ENCODE measurements at places on chromosomes 5 and 9. TPM values are rescaled to one million over a fixed set of nuclear protein-coding genes. Genes with fewer than 3 reads are reported as not detected.

GRCh38 chr9:37370968-37371563 lies 51.4 kb upstream of the GRHPR start:
- no peaks in the 10 kb centered on the region for H3K4me1 ChIP-seq
- H3K4me3 ChIP-seq = no peak overlapping the region

NRG2 gene
- 0.14 TPM for total RNA-seq

DNA sequence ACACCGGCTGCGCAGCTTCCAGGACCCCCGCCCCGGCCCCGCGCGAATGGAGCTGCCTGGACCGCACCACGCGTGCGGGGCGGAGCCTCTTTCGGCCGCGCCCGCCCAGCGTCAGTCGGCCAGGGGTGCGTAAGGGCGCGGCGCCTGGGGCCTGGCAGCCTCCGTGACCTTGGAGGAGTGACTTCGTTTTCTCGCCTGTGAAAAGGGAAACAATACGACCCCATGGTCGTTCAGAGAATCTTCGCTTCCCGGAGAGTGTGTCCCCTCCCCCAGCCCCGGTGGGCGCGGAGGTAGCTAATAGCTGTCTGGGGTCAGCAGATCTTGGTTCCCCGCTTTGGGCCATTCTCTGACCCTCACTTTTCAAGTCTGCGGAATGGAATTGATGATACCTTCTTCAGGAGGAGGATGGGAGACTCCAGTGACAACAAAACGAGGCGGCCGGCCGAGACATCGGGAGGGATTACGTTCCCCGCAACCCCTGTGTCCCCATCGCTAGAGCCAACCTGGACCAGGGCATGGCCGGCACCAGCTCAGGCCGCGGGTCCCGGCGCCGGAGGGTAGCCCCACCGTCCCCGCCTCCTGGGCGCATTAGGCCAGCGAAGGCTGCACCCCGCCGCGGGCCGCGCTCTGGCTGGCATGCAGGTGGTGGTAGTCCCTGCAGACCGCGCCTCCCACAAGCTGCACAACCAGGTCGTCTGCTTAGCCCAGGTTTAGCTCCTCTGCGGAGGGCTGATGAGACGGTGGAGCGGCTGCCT lies 5.5 kb upstream of the CDHR2 start:
- peak overlapping the region; percentile 30 for H3K27ac ChIP-seq
- no peaks in the 10 kb centered on the region for H3K4me1 ChIP-seq
- no peaks in the 10 kb centered on the region for H3K36me3 ChIP-seq

PCAT7 gene
- total RNA-seq = 0.37 TPM

CCNB1 gene
- 5.4 TPM for total RNA-seq

DNA sequence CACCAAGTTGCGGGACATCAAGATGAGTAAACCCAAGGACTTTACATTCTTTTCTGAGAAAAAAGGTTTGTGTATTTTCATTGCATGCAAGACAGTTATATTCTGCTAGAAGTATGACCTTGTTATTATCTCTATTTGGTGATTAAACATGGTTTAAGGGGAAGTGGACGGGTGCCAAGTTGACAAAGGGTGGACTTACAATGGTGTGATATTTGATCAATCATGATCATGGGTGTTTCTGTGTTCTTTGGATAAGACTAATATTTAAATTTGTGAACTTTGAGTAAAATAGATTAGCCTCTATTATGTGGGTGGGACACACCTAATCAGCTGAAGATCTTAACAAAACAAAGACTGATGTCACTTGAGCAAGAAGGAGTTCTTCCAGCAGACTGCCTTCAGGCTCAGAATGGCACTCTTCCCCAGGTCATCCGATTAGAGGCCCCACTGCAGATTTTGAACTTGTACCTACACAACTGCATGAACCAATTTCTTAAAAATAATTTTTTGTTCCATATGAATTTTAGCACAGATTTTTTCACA lies 782.9 kb downstream of the CDH12 start:
- no peak for DNase-seq
- H3K36me3 ChIP-seq = no peaks in the 10 kb centered on the region
- no peaks in the 10 kb centered on the region for H3K27me3 ChIP-seq
- no peak overlapping the region for H3K27ac ChIP-seq
- H3K4me3 ChIP-seq = no peak overlapping the region
- H3K4me1 ChIP-seq = no peaks in the 10 kb centered on the region

PCDHA9 gene
- total RNA-seq = not detected

- no peaks in the 10 kb centered on the region for H3K4me1 ChIP-seq
- H3K36me3 ChIP-seq = no peaks in the 10 kb centered on the region
- no peaks in the 10 kb centered on the region for H3K27me3 ChIP-seq
- H3K27ac ChIP-seq = no peak overlapping the region
Measured at GRCh38 chr5:178569485-178569884, 20.7 kb downstream of the COL23A1 start.

DNA sequence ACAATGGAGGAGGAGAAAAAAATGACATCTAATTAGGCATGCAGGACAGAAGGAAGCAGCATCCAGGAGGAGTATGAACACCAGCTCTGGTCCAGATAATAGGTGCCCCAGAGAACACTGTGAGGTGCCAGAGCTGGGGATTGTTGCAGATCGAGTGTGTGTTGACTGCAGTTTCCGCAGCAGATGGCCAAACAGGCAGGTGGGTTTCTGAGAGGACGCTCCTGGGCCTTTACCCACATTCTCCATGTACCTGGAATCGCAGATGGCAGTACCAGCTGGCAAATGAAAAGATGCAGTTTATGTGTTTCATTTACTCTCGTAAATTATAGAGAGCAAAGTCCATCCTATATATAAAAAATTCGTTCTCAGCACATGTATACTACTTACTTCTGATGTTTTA lies 182.2 kb upstream of the ISL1 start:
- no peak overlapping the region for H3K27ac ChIP-seq
- H3K36me3 ChIP-seq = no peaks in the 10 kb centered on the region
- DNase-seq = no peak
- H3K4me3 ChIP-seq = no peak overlapping the region
- no peaks in the 10 kb centered on the region for H3K4me1 ChIP-seq
- no peaks in the 10 kb centered on the region for H3K27me3 ChIP-seq

DNA sequence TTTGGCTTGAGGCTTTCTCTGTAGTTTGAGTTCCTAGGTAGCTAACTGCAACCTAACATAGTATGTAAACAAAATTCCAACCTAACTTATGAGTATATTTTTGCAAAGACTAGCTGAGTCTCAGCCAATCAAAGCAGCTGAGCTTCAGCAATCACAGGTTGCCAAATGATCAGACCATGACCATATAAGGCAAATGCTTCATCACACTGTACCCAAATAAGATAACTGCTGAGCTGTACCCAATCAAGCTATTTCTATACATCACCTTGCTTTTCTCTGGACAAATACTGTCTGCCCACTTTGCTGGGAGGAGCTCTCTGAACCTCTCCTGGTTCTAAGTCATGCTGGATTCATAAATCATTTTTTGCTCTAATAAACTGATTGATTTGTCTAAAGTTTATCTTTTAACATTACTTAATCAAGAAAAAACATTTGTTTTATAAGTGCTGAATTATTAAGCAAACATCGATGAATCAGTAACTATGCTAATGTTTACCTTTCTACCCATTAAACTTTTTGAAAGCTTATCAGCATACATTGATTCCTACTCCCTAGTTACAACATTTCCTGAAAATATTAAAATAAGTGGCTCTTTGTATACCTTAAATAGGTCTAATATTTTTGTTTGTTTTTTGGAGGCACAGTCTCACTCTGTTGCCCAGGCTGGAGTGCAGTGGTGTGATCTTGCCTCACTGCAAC lies 129.7 kb upstream of the PCA3 start:
- no peak overlapping the region for H3K27ac ChIP-seq
- no peak overlapping the region for H3K4me3 ChIP-seq
- no peaks in the 10 kb centered on the region for H3K4me1 ChIP-seq
- no peak for DNase-seq
